ENCODE measurements at places on chromosomes 2 and 18.

DNA sequence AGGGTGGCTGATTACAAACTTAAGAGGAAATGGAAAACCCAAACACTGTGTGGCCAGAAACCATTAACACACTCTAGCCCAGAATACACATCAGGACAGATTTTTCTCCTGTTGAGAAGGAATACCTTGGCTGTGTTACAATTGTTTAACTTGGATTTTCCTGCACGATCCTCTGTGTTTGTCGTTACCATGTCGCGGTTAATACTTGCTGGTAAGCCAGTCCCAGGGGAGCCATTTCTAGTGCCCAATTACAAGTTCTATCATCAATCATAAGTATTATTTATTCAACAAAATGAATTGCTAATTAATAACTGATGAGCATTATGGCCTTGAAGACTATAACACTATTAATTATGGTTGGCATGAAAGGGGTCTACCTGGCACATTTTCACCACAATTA lies 146.8 kb downstream of the LNPK start:
- no peak for DNase-seq

GRCh38 chr2:200259577-200259957 lies 46.9 kb upstream of the SPATS2L start:
- no peak for DNase-seq

DNA sequence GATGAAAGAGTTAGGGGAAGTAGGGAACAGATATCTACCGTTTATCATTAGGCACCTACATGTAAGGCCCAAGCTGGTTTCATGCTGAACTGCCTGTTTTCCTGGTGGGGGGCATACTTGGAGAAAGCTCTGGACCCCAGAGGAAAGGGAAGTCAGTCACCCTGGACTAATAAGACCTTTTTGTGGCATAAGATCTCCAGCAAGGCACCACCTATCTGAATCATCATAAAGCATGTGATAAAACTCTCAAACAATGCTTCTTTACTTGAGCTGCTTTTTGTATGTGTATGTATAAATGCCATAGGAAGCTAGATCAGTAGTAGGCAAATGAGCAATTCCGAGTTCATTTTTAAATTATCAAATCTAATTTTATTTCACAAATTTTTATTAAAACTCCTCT lies 104.8 kb downstream of the TANC1 start:
- no peak for DNase-seq

GRCh38 chr2:9110346-9110884 lies 96.2 kb upstream of the ASAP2 start:
- no peak for DNase-seq

DNA sequence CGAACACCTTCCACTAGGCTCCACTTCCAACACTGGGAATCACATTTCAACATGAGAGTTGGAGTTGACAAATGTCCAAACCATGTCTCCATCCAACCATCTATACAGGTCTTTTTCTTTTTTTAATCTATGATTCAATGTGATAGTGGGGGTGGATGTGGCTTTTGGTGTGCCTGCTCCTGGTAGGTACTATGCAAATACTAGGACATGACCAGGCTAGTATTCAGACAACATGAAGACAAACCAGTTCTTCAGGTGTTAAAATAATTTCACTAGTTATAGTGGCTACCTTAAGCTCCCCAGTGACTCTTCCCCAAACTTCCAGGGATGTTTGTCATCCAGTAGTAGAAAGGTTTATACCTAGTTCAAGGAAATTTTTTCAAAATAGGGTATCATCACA lies 387.5 kb downstream of the CDH2 start:
- no peak for DNase-seq

- no peak for DNase-seq
Measured at GRCh38 chr2:42921721-42922120, 129.3 kb upstream of the HAAO start.

- no peak for DNase-seq
Measured at GRCh38 chr2:69977186-69977585, 15.8 kb upstream of the ASPRV1 start.

GRCh38 chr2:31980674-31981356 lies 30.0 kb downstream of the MEMO1 start:
- DNase-seq, result no peak

DNA sequence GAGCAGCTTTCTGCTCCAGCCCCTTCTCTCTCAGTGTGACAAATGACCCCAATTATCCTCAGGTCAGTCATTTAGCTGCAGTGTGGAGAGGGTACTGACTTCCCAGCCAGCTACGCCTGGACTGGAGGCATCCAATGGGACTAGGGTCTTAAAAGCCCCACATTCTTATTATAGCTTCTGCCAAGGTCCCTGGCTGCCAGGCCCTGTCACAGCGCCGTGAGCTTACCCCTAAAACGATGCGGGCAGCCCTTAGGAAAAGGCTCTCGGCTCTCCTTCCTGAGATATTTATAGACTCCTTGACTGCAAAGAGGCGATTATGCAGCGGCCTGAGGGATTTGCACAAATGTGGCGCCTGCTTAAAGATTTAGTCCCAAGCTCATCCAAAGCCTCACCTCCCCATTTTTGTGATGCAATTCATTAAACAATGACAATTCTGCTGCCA lies 69.2 kb upstream of the EDAR start:
- DNase-seq, result no peak

DNA sequence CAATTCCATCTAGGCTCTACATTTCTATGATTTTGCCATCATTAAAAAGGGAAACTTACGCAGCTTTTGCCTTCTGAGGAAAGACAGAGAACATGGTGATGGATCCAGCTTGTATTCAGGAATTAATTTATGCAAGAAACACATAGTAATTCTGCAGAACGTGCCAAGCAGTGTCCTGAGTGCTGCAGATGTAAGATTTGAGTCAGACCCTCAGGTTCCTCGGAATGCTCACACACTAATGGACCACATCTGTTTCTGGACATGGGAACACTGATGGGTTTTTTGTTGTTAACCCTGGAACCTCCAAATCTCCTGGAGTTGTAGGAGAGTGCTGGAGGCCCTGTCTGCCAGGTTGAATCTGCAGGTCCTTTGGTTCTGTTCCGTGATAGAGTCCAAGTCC lies 132.9 kb downstream of the SETBP1 start:
- DNase-seq, result peak; percentile 12

DNA sequence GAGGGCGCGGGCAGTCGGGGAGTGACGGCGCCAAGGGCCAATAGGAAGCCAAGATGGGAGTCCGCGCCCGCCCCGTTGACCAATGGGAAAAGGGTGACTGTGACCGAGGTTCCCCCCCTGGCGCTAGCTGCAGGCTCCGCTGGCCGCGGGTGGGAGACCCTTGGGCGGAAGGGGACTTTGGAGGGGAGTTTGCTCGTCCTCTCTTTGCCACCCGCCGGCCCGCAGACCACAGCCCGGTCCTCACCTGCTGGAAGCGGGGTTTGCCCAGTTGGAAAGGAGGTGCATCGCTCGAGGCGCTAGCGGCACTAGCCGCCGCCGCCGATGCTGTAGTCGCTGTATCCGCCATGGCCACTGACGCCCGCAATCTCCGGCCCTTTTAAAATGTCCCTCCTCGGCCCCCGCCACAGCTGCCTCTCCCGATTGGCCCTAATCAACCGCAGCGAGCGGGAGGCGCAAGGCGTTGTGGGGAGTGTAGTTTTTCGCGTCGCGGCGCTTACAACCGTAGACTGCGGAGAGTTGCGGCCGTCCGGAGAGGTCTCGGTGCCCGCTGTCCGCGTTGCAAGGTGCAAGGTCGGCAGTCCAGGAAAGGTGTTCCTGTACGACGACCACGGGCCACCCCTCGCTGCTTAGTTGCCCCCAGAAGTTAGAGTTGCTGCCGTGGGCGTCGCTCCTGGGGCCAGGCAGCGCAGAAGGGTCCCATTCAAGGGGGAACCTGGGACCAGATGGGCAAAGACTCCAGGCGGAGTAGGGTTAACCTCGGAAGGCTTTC lies at the start of gene SFXN5:
TSS of gene SFXN5 (minus strand) at position 353 of the 769 bp plus-strand sequence. CDS start at position 346, 7 bp downstream.
- DNase-seq, result peak; percentile 94

- peak; percentile 90 for DNase-seq
Measured at GRCh38 chr2:121860033-121860757, 104.7 kb downstream of the TSN start.

DNA sequence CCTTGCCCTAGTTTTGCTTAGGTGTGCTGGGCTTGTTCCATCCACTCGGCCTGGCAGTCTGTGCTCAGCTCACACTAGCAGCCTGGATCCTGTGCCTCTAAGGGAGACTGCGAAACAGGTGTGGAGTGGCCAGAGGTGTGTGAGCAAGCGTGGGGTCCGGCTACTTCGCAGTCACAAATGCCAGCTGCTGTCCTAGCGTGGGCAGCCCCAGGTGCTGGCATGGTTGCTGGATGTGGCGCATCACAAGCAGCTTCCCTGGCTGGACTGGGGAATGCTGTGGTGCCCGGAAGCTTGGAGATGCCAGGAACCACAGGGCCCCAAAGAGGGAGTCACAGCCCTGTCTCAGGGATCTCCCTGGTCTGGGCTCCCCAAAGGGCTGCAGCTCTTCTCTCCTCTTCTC lies 119.0 kb upstream of the TMEFF2 start:
- DNase-seq, result no peak

- peak; percentile 91 for DNase-seq
Measured at GRCh38 chr2:237695201-237695780, 67.9 kb downstream of the LRRFIP1 start.

DNA sequence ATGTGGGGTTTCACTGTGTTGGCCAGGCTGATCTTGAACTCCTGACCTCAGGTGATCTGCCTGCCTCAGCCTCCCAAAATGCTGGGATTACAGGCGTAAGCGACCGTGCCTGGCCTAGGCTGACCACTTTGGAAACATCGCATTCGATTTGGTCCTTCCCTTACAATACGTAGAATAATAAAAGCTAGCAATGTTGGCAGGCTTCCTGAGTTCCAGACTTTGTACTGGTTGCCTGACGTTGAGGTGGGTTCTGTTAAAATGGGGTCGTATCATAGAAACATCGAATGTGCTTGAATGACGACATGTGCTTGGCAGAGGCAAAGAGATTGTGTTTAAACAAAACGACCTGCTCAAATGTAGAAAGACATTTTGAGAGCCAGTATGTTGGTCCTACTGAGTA lies 56.1 kb downstream of the LTBP1 start:
- DNase-seq, result no peak

- no peak for DNase-seq
Measured at GRCh38 chr2:109459485-109459884, 154.3 kb downstream of the SEPTIN10 start.

Data from foreskin fibroblast (primary cell).